ENCODE measurements at places on chromosomes 1 and 21.

DNA sequence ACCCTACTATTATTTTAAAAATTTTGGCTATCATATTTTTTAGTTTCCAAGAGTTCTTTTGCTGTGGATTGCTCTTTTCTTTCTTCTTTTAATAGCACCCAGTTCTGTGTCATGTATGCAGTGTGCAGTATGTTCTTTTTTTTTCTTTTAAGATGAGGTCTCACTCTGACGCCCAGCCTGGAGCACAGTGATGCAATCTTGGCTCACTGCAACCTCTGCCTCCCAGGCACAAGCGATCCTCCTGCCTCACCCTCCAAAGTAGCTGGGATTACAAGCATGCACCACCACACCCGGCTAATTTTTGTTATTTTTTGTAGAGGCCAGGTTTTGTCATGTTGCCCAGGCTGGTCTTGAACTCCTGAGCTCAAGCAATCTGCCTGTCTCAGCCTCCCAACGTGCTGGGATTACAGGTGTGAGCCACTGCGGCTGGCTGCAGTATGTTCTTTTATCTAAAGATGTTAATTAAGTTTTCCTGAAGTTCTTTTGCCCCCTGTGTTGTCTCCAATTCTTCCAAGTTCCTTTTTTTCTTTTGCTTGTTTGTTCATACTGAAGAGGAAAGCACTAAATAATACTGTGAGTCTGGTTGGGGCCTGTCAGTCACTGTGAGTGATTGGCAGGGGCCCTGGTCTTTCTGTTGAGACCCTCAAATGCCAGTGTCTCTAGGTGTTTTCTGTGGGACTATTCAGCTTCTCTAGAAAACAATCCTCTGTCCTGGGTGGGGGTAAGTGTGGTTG lies 17.5 kb upstream of the TTC22 start:
- DNase-seq: no peak

GRCh38 chr1:209196140-209196539 lies 387.4 kb upstream of the CAMK1G start:
- no peak for DNase-seq

DNA sequence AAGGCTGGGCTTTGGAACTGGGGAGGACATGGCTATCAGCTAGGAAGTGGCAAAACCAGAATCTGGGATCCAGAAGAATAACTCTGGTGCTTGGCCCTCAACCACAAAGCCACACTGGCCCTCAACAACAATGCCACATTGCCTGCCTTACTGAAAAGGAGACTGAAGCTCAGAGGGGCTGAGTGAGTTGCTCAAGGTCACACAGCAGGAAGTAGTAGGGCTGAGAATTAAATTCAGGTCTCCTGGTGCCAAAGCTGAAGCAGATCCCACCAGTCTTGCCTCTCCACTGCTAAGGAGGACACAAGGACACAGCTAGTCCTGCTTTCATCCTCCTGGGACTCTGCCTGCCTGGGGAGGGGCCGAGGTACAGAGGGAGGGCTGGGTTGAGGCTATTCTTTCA lies 29.4 kb upstream of the STUM start:
- no peak for DNase-seq

DNA sequence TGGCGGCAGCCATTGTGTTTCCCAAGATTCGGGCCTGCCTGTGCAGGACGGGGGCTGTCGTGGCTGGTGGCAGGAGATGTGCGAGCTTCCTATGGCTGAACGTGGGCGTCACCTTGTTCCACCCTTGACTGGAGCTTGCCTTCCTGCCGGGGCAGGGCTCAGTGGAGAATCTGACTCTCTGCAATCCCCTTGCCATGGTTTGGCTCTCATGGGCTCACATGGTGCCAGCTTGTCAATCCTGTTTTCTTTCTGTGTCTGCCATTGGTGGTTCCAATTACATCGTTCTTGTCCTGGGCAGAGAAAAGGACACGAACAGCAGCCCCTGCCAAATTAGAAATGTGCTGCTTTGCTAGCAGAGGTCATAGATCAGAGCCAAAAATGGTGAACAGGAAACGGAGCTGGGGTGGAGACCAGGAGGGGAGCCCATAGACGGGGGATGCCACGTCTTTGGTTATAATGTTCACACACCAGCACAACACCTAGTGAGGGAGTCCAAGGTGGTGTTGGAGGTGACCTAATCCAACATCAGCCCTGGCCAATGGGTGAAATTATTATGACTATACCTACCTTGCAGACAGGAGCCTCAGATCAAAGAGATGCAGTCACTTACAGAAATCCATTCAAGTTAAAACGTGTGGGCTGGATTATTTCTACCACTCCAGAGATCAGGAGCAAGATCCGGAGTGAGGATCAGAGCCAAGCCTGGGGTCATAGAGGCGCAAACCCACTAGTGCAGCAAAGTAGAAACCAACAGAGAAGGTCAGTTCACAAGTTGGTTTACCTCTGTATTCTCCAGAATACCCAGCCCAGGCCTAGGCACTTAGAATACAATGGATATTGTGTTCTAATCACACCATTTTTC lies 253.1 kb downstream of the SIPA1L2 start:
- no peak for DNase-seq

DNA sequence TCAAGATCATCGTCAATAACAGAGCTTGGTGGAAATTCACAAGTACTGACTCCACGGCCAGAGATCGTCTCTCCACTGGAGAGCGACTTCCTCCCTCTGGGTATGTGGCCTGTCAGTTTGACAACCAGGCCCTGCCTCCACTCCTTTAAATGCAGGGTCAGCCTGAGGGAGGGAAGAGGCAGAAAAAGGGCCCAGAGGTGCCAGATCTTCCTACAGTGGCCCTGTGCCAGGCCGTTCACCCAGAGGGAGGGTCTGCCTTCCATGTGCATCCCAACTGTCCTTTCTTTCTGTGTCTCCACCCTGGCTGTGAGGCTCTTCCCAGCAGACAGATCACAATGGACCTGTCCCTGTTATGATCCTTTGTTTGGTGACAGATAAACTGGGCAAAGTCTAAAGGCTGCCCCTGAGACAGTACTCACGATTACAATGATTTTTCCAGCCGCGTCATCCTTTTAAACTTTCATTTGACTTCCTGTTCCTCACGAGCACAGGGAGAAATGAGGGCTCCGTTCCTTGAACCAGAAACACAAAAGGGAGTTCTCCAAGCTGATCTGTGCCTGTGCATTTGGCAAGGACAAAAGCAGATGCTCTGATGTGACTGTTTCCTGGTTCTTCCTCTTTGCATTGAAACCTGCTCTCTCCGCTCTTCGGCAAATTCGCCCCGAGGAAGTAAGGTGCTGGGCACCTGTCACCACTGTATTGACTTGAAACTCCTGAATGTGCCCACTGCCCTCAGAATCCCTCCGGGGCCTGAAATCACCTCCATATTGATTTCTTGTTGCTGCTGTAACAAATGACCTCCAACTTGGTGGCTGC lies 126.7 kb downstream of the PGBD5 start:
- DNase-seq: no peak

DNA sequence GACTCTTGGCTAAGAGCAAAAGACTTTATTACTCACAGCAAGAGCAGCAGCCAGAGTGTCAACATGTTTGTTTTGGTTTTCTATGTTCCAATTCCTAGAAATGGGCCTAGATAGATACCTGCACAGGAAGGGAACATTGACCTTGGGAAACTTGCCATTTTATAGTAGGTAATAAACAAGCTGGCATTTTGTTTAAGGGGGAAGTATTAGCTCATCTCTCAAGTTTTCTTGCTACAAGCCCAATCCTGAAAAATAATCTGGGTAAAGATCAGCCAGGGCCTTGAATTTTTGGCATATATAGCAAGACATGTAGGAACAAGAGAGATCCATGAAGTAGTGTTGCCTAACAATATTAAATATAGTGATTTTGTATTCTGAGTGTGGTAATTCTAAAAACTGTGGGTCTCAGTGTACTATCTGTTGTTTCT lies 51.4 kb upstream of the RGL1 start:
- DNase-seq: no peak

DNA sequence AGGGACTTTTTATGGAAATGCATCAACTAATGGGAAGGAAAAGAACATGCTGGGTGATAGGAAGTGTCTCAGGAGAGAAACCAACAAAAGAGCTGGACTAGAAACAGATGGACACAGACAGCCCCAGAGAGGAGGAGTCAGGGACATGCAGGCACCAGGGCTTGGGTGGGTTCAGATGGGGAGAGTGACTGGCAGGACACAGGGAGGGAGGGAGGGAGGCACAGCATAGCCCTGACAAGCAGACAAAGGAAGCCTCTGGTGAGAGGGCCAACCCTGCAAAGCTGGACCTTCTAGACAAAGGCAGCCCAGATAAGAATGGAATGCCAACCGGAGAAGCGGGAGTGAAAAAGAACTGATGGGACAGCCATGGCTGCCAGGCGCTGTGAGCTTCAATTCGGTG lies 568.8 kb downstream of the AJAP1 start:
- DNase-seq: no peak

DNA sequence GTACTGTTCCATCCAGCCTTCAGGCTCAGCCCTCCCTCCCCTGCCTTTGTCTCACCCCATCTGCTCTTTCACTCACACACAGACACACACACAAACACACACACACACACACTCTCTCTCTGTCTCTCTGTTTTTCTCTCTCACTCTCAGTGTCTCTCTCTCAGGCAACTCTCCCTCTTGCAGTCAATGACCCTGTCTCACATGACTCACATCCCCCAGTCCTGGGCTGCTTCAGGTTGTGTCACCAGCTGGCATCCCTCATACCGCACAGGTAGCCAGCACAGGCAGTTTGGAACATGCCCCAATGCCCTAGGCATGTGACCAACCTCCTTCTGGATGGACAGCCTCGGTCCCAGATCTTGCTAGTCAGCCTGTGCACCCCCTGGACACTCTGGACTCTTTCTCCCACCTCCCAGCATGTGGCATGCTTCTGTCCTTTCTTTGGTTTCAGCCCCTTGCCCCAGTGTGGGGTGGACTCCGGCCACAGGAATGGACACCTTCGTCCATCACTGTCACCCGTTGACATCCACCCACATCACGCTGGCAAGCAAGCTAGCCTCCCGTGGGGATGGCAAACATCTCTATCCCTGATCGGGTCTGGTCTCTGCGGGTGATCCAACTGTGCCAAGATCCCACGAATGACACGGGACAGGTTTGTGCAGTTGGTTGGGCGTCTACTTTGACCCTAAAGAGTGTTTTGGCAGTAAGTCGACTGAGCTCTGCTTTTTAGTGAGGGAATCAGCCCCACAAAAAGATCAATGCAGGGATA lies 23.4 kb upstream of the FCGR2A start:
- DNase-seq: no peak
